HT-29 (cell line): ENCODE measurements at places on chromosomes 5 and 9.

- no peak for DNase-seq
Observed at GRCh38 chr5:31806561-31806960, 167.6 kb downstream of the PDZD2 start.

DNA sequence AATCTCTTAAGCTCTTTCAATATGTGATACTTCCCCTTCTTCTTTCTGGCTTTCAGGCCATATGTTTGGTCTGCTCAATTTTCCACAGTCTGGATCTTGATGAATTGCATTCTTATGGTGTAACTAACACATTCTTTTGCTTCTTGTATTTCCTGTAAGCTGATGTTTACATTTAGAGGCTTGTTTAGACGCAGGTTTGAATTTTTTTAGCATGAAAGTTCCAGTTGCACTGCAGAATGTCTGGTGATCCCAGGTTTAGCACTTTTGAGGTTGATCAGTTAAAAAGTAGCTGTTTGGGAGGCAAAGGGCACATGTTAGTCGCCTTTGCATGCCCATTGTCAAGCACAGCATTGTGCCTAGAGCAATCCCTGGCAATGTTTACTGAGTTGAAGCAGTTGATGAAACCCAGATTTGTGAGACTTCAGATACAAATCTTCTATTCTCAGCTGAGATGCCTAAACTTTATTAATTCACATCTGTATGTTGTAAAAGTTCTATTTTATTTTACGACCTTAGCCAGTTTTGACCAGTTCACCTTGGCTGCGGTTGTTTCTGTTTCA lies 59.6 kb upstream of the SPATA31C2 start:
- DNase-seq: peak; percentile 17

GRCh38 chr5:448766-449090 lies 5.8 kb downstream of the EXOC3 start:
- no peak for DNase-seq

DNA sequence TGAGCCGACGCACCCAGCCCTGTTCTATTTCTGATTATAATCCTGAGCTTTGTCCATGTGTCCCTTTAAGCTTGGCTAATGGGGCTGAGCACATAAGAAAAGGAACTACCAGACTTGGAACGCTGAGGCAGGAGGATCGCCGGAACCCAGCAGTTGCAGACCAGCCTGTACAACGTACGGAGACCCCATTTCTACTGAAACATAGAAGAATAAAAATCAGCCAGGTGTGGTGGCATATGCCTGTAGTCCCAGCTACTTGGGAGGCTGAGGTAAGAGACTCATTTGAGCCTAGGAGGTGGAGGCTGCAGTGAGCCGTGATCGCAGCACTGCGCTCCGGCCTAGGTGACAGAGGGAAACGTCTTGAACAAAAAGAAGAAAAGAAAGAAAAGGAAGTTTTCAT lies 22.3 kb downstream of the TRIM7 start:
- DNase-seq: no peak

GRCh38 chr5:119322948-119323537 lies 32.8 kb upstream of the TNFAIP8 start:
- peak; percentile 44 for DNase-seq

DNA sequence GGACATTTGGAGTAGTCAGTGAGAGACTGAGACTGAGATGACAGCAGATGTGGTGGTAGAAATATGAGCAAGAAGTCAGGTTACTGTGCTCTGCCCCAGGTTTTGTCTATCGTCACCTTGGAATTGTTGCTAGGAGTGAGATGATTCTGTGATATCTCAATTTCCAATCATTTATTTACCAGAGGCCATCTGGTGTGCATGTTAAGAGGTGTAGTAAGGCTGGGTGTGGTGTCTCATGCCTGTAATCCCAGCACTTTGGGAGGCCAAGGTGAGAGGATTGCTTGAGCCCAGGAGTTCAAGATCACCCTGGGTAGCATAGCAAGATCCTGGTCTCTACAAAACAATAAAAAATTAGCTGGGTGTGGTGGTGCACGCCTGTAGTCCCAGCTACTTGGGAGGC lies 38.6 kb upstream of the CARTPT start:
- DNase-seq: no peak

DNA sequence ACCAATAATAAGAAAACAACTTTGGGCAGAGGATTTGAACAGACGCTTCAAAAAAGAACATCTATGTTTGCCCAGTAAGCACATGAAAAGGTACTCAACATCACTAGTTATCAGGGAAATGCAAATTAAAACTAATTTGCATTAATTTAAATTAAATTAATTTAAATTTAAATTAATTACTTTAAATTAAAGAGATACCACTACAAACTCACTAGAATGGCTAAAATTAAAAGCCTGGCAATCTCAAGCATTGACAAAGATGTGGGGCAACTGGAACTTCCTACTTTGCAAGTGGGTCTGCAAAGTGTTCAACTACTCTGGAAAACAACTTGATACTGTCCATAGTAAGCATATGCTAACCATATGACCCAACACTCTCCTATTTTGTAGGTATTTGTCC lies 32.1 kb upstream of the ELL2 start:
- DNase-seq: no peak
